ENCODE measurements at places on chromosomes 11 and 22.

- DNase-seq = no peak
Measured at GRCh38 chr11:117933475-117933874, 4.3 kb upstream of the TMPRSS13 start.

- no peak for DNase-seq
Measured at GRCh38 chr11:71988050-71988449, 10.7 kb upstream of the IL18BP start.

- DNase-seq = no peak
Measured at GRCh38 chr22:26851125-26851524, 193.7 kb downstream of the MIAT start.

DNA sequence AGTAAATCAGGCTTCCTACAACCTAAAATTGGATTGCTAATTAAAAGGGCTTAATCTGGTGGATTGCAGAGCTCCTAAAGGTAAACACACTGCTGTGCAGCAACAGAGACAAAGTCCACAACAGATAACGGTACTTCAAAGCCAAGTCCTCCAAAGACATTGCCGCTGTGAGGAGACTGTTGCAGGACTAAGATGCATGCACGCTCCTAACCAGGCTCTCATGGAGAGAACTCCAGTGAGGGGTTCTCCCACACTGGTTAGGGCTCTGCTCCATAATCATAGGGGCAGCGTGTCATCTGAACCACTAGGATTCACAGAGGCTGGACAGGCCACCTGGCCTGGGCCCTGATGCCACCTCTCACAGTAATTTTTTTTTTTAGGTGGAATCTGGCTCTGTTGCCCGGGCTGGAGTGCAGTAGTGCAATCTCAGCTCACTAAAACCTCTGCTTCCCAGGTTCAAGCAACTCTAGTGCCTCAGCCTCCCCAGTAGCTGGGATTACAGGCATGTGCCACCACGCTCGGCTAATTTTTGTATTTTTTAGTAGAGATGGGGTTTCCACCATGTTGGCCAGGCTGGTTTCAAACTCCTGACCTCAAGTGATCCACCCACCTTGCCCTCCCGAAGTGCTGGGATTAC is 56.9 kb upstream of the ARFGAP3 start:
- DNase-seq = no peak

GRCh38 chr22:48247829-48248228 is 1485.4 kb downstream of the TBC1D22A start:
- DNase-seq = no peak

- DNase-seq = no peak
Measured at GRCh38 chr11:120386318-120386717, 50.1 kb downstream of the ARHGEF12 start.

DNA sequence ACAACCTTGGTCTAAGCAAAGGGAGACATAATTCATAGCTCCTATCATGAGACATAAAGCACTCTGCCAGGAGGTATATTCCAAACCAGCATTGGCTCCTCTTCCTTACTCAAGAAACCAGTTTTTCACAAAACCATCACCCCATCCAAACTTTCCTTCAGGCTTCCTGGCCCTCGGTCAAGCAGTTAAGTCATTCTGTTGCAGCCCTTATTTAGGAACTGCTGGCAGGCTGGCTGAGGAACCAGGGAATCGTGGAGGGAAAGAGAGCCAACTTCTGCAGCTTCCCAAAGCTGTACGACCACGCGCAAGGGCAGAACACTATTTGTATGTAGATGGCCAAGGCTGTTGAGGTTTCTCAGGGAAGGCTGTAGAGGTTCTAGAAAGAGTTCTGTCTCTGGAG is 680 bp downstream of the IFT46 start:
- DNase-seq = peak; percentile 61
